ENCODE measurements at places on chromosomes 4 and X.

GRCh38 chrX:138794246-138794645, 82.7 kb upstream of the FGF13 start:
- DNase-seq = no peak

- DNase-seq = no peak
Measured at GRCh38 chr4:78766650-78767049, 9.5 kb upstream of the BMP2K start.

DNA sequence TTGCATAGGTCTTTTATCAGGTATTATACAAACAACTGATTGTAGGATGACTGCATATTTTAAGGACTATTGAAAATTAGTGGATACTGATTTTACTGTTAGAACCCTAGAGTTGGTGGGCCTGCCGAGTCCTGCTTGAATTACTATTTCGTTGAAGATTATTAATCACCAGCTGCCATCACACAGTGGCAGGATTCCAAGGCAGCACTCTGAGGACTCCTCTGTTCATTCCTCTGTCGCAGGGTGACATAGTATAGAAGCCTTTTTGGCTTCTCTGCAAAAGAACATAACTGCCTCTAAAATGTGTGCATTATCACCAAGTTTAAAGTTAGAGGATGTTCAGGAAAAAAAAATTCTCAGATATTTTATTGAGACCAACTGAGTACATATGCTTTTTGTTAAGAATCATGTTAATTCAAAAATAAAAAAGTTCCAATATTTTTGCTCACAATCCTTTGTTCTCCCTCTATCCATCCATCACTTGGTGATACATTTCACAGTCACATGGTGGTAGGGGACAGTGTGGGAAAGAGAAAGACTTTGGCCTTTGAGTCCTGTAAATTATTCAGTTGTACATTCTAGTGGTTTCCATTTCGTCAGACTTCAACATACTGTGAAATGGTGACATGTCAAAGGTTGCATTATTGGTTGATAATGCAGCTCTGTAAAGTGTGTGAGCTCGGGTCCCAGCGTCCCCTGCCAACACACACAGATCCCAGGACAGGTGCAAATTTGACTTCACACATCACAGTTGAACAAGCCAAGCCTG, 332.5 kb downstream of the GRID2 start:
- DNase-seq = no peak

GRCh38 chr4:104066533-104066932, 346.7 kb upstream of the TACR3 start:
- DNase-seq = no peak

DNA sequence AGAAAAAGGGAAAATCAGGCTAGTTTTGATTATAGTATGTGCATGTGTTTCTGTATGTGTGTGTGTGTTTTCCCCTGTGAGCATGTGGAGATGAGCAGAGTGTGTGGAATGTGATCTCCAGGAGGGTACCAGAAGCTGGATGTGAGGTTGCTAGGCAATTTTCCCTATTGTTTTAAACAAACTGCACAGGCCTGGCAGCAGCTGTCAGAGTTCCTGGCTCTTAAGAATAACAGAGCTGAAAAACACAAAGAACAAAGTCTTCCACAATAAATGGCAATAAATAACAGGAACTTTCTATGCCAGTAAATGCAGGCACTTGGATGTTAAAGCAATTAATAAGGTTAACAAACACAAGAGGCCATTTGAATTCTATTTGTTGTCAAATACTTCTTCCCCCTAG, 344.6 kb upstream of the CTSO start:
- DNase-seq = no peak

DNA sequence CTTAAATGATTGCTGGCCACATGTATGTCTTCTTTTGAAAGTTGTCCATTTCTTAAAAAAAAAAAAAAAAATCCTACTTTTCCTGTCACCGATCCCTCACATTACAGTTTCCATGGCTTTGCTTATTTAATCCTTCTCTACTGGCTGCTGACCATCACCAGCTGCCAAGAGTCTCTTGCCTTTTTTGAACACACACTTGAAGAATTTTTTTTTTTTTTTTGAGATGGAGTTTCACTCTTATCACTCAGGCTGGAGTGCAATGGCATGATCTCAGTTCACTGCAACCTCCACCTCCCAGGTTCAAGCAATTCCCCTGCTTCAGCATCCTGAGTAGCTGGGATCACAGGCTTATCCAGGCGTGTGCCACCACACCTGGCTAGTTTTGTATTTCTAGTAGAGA, 134.0 kb downstream of the ANXA5 start:
- DNase-seq = no peak

- no peak for DNase-seq
Measured at GRCh38 chrX:44085209-44085608, 112.0 kb upstream of the NDP start.

GRCh38 chrX:50103866-50104566, 96.8 kb downstream of the AKAP4 start:
- DNase-seq = no peak

DNA sequence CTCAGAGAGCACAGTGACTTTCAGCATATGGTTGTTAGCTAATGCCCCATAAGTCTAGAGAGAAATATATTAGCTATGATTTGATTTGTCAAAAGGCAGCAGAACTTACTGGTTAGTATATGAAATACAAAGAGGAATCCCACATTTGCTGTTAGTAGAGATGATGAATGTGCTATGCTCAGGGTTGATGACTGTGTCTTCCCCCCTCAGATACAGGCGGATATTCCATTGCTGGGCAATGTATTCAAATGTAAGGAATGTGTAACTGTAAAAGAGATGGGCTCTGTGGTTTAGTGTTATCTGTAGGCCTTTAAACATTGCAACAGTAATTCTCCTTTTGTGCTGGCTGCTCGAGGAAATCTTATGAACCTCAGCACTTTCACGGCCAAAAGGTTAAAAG, 528.9 kb upstream of the ARX start:
- no peak for DNase-seq

GRCh38 chr4:53371049-53371448, 5.2 kb upstream of the SCFD2 start:
- no peak for DNase-seq

GRCh38 chr4:78068481-78068880, 11.4 kb downstream of the FRAS1 start:
- no peak for DNase-seq

- DNase-seq = no peak
Measured at GRCh38 chr4:77147079-77147782, 9.8 kb upstream of the CCNG2 start.

DNA sequence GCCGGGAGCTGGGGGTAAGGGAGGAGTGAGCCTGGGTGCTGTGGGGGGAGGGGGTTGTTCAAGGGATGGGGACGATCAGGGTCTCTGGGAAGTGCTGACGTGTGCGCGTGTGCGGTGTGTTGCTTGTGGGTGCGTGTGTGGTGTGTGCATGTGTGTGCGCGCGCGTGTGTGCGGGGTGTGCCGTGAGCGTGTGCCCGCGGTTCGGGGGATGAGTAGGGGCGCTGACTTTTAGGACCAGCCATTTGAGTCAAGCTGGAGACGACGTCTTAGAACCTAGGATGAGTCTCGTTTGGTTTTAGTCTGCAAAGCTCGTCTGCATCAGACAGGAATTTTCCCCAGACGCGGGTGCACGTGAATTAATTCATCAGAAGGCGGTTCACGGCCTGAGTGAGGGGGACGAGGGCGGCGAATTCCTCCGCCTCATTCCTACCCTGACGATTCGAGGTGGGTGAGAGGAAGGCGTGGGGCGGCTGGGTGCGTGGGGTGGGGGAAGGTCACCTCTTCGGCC, 950 bp upstream of the TMEM271 start:
- no peak for DNase-seq

- DNase-seq = no peak
Measured at GRCh38 chr4:150699599-150699998, 117.6 kb downstream of the MAB21L2 start.

GRCh38 chr4:28209371-28209924, 1348.8 kb downstream of the STIM2 start:
- DNase-seq = no peak

GRCh38 chrX:10598540-10598939, 21.8 kb downstream of the MID1 start:
- DNase-seq = no peak

DNA sequence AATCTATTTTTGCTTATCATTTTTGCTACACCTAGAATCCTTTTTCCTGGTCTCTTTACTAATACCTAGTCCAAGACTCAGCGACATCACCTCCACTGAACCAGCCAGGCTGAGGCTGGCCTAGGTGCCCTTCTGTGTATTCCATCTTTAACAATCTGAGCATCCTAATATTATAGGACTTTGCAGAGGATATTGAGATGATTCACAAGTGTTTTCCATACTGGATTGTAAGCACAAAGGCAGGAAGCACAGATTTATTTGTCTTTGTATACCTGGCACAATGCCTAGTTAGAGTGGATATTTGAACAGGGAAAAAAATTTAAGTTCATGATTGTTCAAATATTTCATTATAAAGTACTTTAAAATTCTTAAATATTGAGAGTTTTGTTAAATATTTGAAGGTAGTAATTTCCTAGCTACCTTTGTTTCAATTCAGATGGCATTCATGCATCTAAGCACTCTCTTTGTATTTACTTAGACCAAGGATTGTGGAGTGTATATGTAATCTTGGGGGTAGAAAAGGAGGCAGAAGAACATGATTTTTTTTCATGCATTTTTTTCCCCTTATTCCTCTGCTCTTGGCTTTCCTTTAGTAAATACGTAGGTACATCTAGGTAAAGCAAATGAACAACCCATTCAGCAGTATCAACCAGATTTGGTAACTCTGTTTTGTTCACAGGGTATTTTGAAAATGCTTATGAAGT, 18.4 kb downstream of the SMARCA5 start:
- DNase-seq = no peak

DNA sequence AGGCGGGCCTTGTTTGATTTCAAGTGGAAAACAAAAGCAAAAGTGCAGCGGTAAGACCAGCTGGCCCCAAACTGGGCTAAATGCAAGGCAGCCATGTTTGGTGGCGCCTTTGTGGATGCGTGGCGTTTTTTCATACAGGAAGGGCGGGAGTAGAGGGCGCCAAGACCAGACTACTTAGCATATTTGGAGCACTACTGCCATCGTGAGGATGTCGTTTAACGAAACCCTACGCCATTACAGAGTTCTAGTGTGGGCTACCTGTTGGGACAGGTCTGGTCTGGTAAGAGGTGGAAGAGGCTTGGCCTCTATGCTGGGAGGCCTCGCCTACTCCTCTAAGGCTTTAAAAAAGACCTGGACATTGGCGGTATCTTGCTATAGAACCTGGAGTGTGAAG, 230.7 kb upstream of the STK26 start:
- DNase-seq = no peak

DNA sequence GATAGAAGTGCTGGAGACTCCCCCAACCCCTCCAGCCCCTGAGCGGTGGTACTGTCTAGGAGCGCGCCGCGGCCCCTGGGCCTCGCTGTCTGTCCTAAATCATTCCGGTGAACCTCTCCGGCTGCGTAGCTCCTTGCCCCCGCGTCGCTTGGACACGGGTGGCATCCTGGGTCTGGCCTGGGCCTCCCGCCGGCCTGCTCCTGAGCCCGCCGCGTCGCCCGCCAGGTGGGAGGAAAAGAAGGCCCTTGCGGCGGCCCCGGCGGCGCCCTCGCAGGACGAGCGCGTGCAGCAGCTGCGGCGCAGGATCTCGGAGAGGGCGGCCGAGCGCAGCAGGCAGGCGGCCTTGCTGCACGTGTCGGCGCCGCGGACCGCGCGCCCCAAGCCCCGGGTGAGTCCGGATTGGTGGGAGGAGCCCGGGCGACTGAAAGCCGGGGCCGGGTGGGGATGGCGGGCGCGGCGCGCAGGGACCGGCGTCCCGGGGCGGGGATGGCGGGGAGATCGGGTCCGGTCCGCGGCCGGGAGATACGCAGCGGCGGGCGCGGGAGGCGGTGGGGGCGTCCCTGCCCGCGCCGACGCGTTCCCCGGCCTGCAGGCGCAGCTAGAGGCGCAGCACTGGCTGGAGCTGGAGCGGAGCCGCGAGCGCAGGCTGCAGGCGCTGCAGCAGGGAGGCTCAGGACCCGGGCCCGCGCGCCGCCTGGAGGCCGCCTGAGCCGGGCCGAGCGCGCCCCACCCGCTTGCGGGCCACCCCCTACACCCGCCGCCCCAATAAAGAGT, 6.5 kb upstream of the RNF4 start:
- DNase-seq = peak; percentile 76

DNA sequence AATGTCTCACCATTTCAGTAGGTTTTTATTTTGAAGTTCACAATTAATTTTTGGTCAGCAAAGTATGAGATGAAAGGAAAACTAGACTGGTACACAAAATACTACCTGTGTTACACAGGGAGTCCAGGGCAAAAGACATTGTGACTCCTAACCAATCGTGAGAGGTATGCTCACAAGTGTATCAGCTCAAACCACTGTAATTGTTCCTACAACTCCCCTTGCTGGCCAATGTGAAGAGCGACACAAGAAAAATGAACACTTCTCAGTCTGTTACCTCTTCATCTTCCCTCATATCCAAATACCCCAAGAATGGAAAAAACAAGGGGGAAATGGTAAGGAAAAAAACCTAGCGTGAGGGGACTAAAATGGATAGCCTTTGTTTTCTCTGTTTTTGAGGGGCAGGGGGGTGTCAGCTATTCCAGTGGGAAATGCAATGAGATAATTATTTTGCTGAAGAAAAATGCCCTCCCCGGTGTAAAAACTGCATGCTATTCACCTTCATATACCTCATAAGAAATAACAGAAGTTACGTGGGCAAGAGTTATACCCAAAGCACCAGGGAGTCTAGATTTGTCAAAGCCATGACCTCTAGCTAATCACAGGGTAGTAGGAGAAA, 30.6 kb upstream of the NSUN7 start:
- peak; percentile 68 for DNase-seq

Measured in NAMALWA (cell line).